Activated T-cell treated with anti-CD3 and anti-CD28 coated beads for 48 hours (primary cell): ENCODE measurements at places on chromosomes 3 and 15.

GRCh38 chr15:43285609-43286037, 18.9 kb upstream of the TGM5 start:
- peak; percentile 31 for DNase-seq

DNA sequence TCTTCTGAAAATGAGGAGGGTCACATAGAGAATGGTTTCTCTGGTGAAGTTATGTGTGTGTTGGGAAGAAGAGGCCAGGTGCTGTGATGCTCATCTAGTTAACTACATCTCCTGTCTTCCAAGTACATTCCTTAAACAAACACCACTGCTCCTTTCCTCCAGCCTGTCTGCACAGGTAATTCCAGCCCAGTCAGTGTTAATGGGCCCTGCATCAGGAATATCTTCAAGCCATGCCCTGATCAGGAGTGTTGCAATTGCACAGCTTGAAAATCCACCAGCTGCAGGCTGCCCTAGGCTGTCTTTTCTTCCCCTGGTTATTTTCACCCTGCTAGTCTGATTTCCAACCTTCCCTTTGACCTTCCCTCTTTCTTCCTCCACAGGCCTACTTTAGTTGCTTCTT, 41.9 kb upstream of the LMOD3 start:
- DNase-seq: no peak

DNA sequence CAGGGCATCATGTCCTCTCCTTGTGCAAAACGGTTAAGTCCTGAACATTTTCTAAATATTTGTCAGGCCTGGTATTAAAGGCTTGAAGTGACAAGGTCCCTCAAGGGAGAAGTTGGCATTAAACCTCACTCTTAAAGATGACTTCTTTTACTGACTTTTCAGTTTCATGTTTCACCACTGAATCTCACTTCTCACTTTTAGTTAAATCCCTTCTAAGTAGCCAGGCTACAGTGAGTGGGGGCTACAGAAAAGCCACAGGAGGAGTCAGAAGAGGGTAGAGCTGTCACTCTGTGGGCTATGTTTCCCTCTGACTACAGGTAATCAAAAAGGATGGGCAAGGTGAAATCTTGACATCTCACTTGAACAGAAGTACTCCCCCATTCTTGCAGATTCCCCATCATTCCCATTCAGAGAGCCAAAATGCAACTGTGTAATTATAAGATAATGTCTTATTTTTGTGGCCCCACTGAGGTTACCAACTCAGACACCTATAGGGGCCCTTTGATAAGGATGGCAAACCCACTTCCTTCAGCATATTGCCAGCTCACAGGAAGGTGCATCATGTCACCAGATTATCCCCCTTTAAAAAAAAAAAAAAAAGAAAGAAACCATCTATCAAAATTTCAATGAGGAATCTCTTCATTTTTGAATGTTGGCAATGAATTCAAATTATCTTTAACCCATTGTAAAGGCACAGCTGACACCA, 790.1 kb upstream of the CFAP20DC start:
- peak; percentile 18 for DNase-seq

- no peak for DNase-seq
These were observed 146.6 kb upstream of the TPM1 start for GRCh38 chr15:62895905-62896316.

GRCh38 chr15:31435261-31435911, 108.8 kb downstream of the KLF13 start:
- DNase-seq: peak; percentile 82

- DNase-seq: no peak
These were observed 32.4 kb upstream of the SLC6A6 start for GRCh38 chr3:14369675-14370669.

GRCh38 chr3:113222451-113223086, 11.2 kb downstream of the BOC start:
- DNase-seq: no peak

- no peak for DNase-seq
These were observed 218.5 kb upstream of the PRICKLE2 start for GRCh38 chr3:64443546-64444381.

DNA sequence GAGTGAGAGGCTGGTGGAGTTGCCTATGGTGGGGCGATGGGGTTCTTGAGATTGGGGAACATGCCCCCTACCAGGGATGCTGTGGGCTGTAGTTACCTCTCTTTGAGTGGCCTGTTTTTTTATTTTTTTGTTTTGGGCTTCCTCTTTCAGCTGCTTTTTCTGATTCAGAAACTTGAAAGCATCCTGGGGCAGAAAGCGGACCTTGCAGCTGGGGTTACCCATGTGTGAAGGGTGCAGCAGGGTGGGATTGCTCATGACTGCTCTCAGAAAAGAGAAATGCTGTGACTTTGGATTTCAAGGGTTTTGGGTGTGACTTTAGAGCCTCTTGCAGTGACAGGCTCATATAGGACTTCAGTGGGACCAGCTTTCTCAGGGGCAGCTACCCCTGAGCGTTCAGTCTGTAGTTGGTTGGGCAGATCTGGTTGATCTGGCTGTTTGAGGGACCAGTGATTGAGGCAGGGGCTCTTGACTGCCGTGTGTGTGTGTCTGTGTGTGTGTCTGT, 1.8 kb downstream of the LIMD1 start:
- no peak for DNase-seq

DNA sequence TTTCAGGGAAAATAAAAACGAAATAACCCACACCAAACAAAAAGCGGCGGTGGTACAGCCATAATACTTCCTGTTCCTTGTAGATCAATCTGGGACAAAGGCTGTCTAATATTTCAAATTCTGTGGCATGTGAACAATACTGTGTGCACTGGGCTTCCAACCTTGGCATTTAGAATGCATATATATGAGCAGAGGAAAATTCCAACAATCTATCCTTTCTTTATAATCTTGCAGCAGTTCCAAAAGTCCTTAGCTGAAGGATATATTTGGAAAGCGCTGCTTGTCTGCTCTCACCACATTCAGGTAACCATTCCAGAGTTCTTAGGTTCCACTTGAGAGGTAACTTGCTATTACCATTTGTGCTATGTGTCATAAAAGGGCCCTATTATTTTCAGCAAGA, 231.8 kb downstream of the RBMS3 start:
- DNase-seq: no peak

DNA sequence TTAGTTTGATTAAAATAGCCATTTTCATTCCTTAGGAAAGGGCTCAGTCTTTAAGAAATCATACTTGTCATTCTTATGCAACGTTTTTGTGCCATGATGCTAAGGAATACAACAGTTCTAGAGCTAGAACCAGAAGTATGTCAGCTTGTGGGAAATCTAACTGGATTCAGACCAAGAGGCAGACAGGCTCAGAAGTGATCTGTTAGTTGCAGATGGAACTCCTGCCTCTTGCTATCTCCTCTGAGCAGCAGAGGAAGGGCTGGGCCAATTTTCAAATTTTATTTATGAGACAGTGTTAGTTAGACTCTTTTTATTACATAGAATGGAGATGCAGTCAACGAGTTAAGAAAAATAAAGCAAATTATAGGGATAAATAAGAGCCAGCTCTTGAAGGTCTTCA, 48.5 kb upstream of the RYR3 start:
- no peak for DNase-seq
